Spleen (tissue), 13 donors: ENCODE measurements at places on chromosomes 7 and 10.
A peak's percentile ranks its signal among the peaks of the same experiment; 100 is the strongest.

DNA sequence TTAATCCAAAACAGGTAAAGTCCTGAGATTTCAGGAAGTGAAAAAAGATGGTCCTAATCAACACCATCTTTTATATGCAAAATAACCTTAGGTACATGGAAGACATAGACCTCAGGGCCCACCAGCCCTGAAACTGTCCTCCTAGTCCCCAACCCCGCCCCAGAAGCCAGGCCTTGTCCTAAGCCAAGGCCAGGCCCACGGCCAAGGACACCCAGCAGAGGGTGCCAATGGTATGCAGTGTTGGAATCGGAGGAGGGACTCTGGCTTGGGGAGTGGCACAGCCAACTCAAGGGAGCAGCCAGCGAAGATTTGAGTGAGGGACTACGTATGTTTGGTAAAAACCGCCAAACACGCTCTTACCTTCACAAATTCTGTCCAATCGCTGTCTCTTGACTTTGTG, 96.7 kb downstream of the ZRANB1 start:
- no peak for DNase-seq
- no peak overlapping the region for H3K27ac ChIP-seq
- no peaks in the 10 kb centered on the region for H3K27me3 ChIP-seq

DNA sequence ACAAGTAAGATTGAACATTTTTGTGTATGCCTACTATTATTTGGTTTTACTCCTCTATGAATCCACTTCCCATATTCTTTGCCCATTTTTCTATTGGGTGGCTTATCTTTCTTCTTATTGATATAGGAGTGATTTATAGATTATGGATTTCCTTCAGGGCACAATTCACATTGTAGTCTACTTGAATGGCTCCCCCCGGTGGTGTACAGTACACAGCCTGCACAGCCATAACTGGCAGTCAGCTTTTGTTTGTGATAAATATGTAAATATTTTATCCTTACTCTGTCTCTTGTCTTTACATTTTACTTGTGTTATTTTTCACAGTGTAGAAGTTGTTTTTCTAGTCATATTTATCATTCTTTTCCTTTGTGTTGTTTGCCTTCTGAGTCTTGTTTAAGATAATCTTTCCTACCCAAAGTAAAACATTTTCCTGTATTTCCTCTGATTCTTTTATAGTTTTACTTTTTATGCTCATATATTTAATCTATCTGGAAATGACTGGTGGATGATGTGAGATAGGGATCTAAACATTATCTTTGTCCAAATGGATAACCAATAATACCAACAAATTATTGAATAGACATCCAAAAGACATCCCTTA, 23.9 kb upstream of the CALD1 start:
- H3K4me1 ChIP-seq: no peaks in the 10 kb centered on the region
- no peaks in the 10 kb centered on the region for H3K27me3 ChIP-seq
- H3K36me3 ChIP-seq: no peaks in the 10 kb centered on the region
- DNase-seq: no peak
- H3K4me3 ChIP-seq: no peak overlapping the region

DNA sequence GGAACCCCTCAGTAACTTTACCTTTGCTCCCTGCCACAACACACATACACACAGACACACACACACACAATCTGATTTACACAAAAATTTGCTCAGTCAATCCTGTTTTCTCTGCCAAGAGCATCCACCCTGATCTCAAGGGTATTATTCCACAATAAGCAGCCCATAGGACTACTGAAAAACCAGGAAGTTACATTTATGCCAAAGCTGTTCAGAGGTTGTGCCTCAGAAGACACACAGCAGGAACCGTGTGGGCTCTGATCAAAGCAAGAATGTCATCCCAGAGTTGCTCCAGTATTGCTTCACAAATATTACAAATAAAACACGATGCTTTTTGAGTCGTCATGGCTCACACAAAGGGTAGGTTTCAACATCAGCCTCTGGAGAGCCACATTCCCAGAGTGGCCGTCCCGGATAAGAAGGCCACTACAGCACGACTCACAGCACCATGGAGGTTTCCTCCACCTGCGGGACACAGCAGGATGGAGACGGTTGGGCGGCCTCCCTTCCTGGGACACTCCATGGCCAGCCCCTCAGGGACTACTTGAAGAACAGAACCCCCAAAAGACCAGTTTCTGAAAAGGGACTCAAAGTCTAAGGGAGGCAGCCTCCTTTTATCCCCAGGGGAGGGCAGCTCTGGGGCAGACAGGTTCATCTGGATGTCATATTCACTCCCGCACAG, 1.6 kb downstream of the AIFM2 start:
- H3K27me3 ChIP-seq: peaks cover 5% of the 10 kb centered on the region
- no peak overlapping the region for H3K27ac ChIP-seq
- peaks cover 29% of the 10 kb centered on the region for H3K4me1 ChIP-seq
- H3K36me3 ChIP-seq: no peaks in the 10 kb centered on the region
- no peak overlapping the region for H3K4me3 ChIP-seq
- peak; percentile 65 for DNase-seq

DNA sequence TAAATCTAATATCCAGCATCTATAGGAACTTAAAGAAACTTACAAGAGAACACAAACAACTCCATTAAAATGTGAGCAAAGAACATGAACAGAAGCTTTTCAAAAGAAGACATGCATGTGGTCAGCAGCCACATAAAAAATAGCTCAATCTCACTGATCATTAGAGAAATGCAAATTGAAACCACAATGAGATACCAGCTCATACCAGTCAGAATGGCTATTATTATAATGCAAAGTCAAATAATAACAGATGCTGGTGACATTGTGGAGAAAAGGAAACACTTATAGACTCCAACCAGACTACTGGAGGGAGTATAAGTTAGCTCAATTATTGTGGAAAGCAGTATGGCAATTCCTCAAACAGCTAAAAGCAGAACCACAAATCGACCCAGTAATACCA, 1314.5 kb downstream of the XPNPEP1 start:
- no peak for DNase-seq
- no peaks in the 10 kb centered on the region for H3K4me1 ChIP-seq
- no peak overlapping the region for H3K4me3 ChIP-seq
- H3K27ac ChIP-seq: no peak overlapping the region
- no peaks in the 10 kb centered on the region for H3K27me3 ChIP-seq

DNA sequence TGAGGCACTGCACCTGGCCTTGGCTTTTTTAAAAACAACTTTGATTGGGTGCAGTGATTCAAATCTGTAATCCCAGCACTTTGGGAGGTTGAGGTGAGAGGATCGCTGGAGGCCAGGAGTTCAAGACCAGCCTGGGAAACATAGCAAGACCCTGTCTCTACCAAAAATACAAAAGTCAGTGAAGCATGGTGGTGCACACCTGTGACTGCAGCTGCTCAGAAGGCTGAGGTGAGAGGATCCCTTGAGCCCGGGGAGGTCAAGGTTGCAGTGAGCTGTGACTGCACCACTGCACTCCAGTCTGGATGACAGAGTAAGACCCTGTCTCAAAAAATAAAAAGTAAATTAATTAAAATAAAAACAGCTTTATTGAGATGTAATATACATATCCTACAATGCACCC, 84.9 kb downstream of the NPTX2 start:
- no peak for DNase-seq
- no peaks in the 10 kb centered on the region for H3K27me3 ChIP-seq
- H3K4me1 ChIP-seq: no peaks in the 10 kb centered on the region
- H3K27ac ChIP-seq: no peak overlapping the region
- H3K36me3 ChIP-seq: no peaks in the 10 kb centered on the region
- no peak overlapping the region for H3K4me3 ChIP-seq

DNA sequence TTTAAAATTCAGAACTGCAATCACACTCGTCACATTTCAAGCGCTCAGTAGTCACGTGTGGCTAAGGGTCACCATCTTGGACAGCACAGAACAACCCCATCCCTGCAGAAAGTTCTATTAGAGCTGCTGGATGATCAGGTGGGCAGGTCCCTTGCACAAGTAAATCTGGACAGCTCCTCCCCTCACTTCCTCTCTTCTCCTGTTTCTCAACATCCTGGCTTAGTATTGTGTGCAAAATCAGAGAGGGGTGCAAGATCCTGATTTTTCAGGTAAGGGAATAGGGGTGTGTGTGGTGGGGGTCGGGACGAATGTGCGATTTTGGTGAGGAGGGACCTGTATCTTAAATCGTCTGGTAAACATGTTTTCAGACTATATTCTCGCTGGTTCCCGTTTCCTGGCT, at the start of gene GIMAP4:
Gene GIMAP4, plus strand, starts transcription at position 222 of the 400 bp plus-strand sequence. CDS start 2,512 bp downstream, outside the sequence.
- no peaks in the 10 kb centered on the region for H3K27me3 ChIP-seq
- H3K4me3 ChIP-seq: peak within 1 kb of the TSS; percentile 68
- H3K4me1 ChIP-seq: peaks cover 33% of the 10 kb centered on the region

- no peaks in the 10 kb centered on the region for H3K4me1 ChIP-seq
- H3K4me3 ChIP-seq: no peak overlapping the region
- H3K27me3 ChIP-seq: no peaks in the 10 kb centered on the region
- H3K27ac ChIP-seq: no peak overlapping the region
- no peaks in the 10 kb centered on the region for H3K36me3 ChIP-seq
Observed at GRCh38 chr7:111232249-111233084, 141.5 kb downstream of the LRRN3 start.

DNA sequence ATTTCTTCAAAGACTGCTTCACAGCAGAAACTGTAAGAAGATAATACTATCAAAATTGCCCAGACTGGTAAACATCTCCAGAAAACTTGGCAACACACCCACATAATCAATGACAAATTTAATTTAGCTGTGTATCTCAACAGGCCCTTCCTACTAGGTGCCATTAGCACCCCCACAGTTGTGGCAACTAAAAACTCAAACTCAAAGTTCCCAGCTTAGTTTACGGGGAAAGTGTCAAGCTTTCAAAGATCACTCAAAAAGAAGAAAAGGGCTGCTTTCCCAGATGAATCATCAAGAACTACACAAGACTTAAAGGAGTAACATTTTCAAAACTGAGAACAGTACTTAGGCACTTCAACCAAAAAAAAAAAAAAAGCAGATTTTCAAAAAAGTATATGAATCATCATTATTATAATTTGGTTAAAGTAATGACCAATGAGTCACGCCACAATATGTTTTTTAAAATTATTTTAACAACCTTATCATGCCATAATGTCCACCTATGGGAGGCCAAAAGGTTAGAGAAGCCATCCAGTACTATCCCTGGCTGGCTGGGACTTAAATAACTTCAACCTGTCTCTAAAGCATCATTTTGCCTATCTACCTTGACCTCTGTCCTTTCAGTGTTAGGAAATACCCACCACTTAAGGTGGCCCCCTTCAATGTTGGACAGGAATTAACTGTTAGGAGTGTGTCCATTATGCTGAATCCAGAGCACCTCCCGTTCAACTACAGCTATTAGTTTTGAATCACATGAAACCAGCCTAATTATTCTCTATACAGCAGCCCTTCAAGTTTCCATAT, 90.8 kb downstream of the ZFAND4 start:
- no peak overlapping the region for H3K27ac ChIP-seq
- no peaks in the 10 kb centered on the region for H3K36me3 ChIP-seq

- no peaks in the 10 kb centered on the region for H3K36me3 ChIP-seq
- H3K4me1 ChIP-seq: no peaks in the 10 kb centered on the region
- H3K4me3 ChIP-seq: no peak overlapping the region
Observed at GRCh38 chr10:115830265-115830970, 442.6 kb downstream of the GFRA1 start.

GRCh38 chr7:18724318-18724717, 228.8 kb downstream of the HDAC9 start:
- H3K27me3 ChIP-seq: no peaks in the 10 kb centered on the region
- no peak overlapping the region for H3K27ac ChIP-seq
- H3K36me3 ChIP-seq: no peaks in the 10 kb centered on the region
- no peak overlapping the region for H3K4me3 ChIP-seq
- H3K4me1 ChIP-seq: no peaks in the 10 kb centered on the region
- no peak for DNase-seq

DNA sequence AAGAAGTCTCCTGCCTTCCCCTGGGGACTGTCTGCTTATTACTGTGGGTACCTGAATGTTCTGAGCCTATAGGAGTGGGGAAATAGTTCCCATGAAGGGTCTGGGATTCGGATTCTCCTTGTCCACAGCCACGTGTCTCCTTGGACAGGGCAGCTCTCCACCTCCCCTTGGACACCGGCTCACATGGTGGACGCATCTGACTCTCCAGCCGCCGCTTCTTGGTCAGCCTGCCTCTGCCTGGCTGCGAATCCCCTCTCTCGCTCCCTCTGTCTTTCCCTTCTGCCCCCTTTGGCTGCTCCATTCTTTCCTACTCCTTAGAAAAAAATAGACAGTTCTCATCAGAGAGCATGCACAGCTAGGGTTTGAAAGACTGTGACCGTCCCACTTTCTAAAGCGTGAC, 46.9 kb downstream of the JAKMIP3 start:
- no peak overlapping the region for H3K27ac ChIP-seq
- no peaks in the 10 kb centered on the region for H3K27me3 ChIP-seq
- DNase-seq: peak; percentile 62
- H3K36me3 ChIP-seq: no peaks in the 10 kb centered on the region
- H3K4me1 ChIP-seq: no peaks in the 10 kb centered on the region

DNA sequence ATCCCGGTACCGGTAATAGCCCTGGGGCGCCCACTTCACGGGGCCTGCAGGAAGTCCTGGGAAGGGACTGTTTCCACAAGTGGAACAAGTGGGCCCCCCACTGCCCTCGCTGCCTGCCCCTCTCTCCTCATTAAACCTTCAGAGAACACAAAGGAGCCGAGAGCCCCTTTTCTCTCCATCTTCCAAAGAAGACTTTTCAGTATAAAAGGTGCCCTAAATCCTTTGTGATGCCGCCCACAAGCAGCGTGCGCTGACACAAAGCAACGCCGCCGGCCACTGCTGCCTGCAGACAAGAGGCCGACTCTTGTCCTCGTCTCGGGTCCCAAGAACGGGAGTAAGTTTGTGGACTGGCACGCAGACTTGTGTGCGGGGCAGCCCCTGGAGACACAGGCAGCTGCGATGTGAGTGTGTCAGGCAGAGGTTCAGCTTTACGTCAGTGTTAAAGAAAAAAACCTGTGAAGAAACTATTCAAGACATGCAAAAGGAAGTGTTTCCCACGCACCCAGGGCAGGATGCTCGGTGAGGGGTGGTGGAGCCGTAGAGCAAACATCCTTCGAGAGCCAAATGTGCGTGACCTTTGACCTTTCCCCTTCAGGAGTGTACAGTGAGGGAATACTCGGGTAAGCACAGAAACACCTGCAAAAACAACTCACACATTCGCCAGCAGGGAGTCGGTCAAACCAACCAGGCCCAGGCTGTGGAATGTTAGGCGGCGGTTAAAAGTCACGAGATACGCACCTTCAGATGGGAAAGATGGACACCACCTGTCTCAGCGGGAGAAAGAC, 118.2 kb downstream of the VIPR2 start:
- H3K27me3 ChIP-seq: peaks cover 4% of the 10 kb centered on the region
- no peak overlapping the region for H3K4me3 ChIP-seq
- H3K36me3 ChIP-seq: no peaks in the 10 kb centered on the region

- no peak overlapping the region for H3K4me3 ChIP-seq
- peak overlapping the region; percentile 61 for H3K27ac ChIP-seq
- no peaks in the 10 kb centered on the region for H3K27me3 ChIP-seq
- peaks cover 8% of the 10 kb centered on the region for H3K4me1 ChIP-seq
- H3K36me3 ChIP-seq: peaks cover 87% of the 10 kb centered on the region
Observed at GRCh38 chr7:151366880-151367222, 25.2 kb downstream of the NUB1 start.

DNA sequence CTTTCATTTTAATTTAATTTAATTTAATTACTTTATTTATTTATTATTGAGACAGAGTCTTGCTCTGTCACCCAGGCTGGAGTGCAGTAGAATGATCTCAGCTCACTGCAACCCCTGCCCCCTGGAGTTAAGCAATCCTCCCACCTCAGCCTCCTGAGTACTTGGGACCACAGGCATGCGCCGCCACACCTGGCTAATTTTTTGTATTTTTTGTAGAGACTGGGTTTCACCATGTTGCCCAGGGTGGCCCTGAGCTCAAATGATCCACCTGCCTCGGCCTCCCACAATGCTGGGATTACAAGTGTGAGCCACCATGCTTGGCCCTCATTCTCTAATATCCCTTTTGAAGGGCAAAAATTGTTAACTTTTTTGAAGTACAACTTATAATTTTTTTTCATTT, 92.9 kb downstream of the XRCC2 start:
- no peaks in the 10 kb centered on the region for H3K36me3 ChIP-seq
- H3K4me3 ChIP-seq: no peak overlapping the region
- DNase-seq: peak; percentile 14
- no peaks in the 10 kb centered on the region for H3K4me1 ChIP-seq
